ENCODE measurements at places on chromosomes 2 and 18.

DNA sequence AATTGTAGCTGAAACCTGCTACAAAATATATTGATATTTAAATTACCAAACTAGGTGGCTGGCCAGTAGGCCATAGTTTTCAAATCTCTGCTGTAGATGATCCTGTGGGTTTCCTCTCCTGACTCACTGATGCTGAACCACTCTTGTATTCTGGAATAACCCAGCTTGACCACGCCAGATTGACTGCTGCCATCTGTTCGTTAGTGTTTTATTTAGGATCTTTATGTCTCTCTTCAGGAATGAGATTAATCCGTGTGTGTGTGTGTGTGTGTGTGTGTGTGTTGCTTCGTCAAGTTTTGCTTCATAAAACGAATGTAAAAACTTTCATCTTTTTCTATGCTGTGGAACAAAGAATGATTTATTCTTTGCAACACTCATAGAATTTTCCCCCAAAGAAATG, 187.1 kb downstream of the DYSF start:
- DNase-seq, result no peak

- DNase-seq, result peak; percentile 97
Observed at GRCh38 chr2:64750817-64751285, 97.1 kb upstream of the SERTAD2 start.

DNA sequence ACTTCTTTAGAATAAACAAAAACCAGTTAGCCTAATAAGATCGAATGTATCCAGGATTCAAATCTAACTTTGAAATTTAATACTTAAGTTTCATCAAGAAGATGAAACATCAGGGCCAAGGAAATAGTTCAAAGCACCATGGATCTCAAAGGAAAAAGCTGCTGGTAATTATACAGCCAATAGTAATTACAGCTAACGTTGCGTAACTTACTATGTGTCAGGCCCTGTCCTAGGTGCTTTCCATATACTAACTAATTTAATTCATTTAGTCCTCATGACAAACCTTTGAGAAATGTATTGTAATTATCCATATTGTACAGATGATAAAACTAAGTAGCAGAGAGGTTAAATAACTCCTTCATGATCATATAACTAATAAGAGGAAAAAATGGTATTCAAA, 598.6 kb downstream of the NYAP2 start:
- DNase-seq, result no peak

- no peak for DNase-seq
Observed at GRCh38 chr2:36706021-36706876, 9.7 kb downstream of the VIT start.

GRCh38 chr2:49296107-49296867, 142.0 kb upstream of the FSHR start:
- no peak for DNase-seq

DNA sequence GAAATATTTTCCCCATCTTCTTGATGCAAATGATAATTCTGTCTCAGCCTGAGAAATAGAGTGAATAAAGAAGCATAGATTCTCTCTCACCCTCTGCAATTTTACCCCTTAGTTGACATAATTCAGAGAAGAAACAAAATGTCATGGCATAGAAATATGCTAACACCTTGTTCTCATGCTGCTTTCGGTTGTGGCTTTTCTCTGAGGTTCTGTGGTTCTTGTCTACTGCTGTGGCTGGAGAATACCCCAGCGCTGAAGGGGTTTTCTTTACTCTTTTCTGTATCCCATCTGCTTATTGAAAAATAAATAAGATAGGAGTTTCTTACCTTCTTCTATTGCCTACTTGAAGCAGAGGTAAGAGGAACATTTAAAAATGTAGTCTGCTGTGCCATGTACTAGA, 15.4 kb upstream of the RAB27B start:
- no peak for DNase-seq

GRCh38 chr18:3251963-3252277, 4.3 kb downstream of the MYL12A start:
- no peak for DNase-seq

GRCh38 chr2:233287871-233288270, 19.7 kb upstream of the SAG start:
- DNase-seq, result no peak

- no peak for DNase-seq
Observed at GRCh38 chr18:59323931-59324622, 5.6 kb upstream of the CPLX4 start.

DNA sequence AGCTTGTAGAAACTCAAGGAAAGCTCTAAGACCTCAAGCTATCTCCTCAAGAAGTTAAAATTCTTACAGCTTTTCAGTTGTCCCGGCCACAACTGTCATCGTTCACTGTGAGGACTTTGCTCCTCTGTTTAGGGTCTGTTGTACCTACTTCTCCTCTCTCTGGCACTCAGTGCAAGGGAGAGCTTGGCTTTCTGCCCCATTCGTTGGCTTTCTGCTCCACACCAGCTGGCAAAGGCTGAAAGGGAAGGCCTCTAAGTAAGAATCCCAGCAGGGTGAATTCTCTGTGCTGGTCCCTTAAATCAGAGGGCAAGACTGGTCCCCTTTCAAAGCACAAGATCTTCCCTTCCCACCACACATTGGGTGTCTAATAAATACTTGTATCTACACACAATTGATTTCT, 17.3 kb downstream of the ZBTB7C start:
- DNase-seq, result no peak

DNA sequence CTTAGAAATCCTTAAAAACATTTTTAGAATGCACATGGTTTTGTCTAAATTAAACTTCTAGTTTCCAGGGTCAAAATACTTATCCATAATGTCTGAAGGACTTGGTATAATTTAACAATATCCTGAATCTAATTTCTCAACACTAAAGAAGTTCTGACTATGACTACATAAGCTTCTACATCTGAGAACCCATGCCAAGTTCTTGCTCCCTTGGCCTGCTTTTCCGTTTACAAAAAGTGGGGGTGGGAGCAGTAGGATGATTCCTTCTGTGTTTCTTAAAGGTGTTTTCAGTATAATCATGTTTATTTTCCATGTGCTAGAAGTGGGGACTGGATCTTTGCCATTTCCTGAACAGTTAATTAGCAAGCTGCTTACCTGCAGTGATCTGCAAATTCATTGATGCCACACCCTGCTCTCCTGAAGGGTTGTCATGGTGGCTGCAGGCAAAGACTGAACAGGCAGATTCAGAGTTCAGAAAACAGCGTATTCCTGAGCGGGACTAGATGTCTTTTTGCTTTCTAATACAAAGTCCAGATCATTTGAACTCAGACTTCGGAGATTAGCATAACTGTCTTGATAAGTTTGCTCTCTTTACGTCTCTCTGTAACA, 36.2 kb downstream of the ADNP2 start:
- no peak for DNase-seq

DNA sequence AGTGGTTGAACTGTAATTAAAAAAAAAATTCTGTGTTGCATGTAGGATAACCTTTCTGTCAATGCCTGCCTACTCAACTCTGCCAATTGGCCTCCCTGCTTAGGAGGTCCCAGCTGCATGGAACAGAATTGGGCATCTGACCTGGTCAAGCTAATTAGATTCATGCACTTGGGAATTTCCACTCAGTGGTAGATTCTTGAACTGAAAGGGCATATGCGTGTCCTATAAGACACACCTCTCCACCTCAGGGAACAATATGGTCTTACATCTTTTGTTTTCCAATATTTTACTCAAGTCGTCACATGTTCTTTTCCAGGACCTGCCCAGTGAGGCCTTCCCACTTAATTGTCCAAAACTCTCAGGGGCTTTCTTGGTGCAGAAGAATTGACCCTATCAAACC, 68.1 kb upstream of the TLK1 start:
- no peak for DNase-seq

- no peak for DNase-seq
Observed at GRCh38 chr2:141611981-141612380, 518.8 kb downstream of the LRP1B start.

GRCh38 chr2:218810256-218810655, 21.3 kb downstream of the PRKAG3 start:
- no peak for DNase-seq

GRCh38 chr2:236922061-236922460, 163.6 kb upstream of the COPS8 start:
- no peak for DNase-seq

DNA sequence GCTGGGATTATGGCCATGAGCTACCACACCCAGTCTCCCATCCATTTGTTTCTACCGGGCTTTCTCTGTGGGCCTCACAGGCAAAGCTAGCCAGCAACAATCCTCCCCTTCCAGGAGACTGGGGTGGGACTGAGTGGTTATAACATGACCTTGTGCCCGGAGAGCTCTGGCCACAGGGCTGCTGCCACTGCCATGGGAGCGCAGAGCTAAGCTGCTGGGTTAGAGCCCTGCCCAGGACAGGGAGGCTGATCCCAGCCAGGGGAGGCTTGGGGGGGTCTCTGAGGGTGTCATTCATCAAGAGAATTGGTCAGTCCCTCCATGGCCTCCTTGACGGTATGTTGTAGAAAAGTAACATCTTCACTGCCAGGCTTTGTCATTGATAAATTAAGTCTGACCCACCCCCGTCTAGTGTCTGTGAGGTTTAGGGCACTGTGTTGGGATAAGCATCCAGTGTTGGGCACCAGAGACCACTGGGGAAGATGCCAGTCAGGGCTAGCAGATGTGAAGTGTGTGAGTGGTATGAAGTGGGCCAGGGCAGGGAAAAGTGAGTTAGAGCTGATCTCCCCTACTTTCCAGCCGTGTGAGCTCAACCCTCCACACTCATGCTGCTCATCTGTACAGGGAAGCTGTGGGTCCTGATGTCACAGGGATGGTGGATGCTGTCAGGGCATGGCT, 368.4 kb upstream of the HS6ST1 start:
- no peak for DNase-seq

- no peak for DNase-seq
Observed at GRCh38 chr2:174786066-174786725, 21.9 kb upstream of the CHRNA1 start.

- DNase-seq, result no peak
Observed at GRCh38 chr2:174586418-174587295, 10.9 kb downstream of the WIPF1 start.

DNA sequence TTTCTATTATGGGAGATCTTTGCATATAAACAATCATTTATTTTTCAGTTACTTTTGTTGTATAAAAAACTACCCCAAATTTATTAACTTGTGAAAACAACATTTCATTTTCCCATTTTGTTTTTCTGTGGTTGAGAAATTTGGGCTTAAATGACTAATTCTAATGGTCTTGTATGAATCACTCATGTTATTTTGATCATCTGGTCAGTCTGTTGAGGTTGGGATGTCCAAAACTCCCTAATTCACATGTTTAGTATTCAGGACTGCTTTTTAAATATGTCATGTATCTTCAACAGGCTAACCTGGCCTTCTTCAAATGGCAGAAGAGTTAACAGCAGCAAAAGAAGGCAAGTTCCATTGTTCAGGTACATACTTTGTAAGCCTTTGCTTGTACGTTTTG, 788.1 kb downstream of the TRIB2 start:
- no peak for DNase-seq

DNA sequence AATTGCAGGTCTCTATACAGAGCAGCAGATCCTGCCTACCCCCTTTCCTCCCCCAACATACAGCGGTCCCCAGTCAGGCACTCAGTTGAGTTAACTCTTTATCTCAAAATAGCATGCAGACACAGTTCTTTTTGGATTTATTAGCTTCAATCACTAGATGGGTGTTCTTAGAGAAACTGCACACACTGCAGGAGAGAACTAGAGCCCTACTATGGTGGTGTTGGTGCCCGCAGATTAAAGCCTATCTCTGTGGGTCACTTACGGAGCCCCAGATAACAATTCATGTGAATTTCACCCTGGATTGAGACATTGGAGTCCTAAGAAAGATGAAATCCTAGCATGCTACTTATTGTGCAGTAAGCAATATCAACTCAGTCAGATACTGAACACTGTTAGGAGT, 11.9 kb downstream of the ADD2 start:
- DNase-seq, result no peak

DNA sequence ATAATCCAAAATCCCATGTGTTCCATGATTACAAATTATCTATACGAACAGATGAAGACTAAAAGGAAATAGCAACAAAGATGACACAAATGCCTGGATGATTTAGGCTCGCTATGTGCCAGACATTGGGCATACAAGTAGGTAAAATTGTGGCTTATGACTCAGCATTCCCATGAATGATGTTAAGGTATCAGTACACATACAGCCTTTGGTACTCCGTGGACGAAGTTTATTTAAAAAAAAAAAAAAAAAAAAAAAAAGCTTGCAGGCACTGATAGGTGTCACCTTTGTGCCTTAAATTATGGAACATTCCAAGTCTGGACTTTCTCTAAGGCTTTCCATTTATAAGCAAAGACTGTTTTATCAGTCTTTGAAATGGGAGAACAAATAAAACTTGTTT, 2.7 kb downstream of the CHAC2 start:
- DNase-seq, result no peak

GRCh38 chr2:9815076-9815475, 28.2 kb upstream of the TAF1B start:
- DNase-seq, result no peak

DNA sequence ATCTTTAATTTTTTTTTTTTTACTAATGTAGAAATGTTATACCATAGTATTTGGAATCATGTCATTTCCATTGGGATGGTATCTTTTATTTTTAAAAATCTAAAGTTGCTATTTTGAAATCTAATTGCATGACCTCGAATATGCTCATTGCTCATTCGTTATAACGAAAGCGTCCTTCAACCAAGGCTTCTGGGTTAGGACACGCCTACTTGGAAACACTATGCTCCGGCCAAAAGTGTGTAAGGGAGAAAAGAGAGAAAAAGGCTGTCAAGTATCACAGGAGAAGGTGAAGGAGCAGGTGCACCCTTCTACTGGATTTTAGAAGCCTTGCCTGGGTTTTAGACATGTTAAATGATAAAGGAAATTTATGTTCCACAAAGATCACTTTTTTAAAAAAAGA, 465.9 kb upstream of the ID2 start:
- DNase-seq, result no peak

DNA sequence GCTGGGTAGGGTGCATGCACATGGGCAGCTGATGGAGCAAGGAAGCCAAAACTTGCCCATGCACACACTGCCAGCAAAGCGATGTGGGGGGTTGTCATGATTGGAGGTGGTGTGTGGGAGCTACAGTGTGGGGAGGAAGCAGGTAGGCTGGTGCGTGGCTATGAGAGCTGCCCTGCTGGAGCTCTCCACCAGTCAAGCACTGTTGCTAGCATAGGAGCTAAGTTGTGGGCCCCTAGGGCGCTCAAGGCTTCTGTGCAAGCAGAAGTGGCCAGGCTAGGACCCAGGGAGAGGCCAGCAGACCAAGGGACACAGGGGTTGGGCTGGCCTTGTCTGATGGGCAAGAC, 20.2 kb downstream of the EHBP1 start:
- no peak for DNase-seq

- DNase-seq, result no peak
Observed at GRCh38 chr2:134324947-134325346, 71.1 kb downstream of the MGAT5 start.

- no peak for DNase-seq
Observed at GRCh38 chr18:50090370-50091312, 104.3 kb downstream of the MYO5B start.

DNA sequence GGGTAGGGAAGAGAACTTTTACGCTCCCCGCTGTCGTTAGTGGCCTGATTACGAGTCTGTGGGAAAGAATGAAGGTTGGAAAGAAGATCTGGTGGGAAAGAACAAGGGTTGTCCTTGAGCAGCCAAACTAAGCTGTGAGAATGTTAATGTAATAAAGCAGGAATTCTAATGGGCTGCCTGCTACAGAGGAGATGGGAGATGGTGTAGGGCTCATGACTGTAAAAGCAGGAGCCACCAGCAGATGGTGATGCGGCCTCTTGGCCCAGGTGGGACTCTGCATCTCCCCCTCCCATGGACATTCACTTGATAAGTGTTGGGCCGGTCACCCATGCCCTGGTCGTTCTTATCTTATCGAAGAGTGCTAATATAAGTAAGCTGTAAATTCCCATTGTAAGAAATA, 150.0 kb downstream of the NEDD4L start:
- DNase-seq, result no peak
